ENCODE measurements at places on chromosomes 13 and 19.
A peak's percentile ranks its signal among the peaks of the same experiment; 100 is the strongest.

GRCh38 chr13:109867766-109868165 is 81.4 kb upstream of the IRS2 start:
- no peak for DNase-seq

GRCh38 chr13:98217597-98217996 is 40.5 kb upstream of the RNF113B start:
- DNase-seq: no peak

DNA sequence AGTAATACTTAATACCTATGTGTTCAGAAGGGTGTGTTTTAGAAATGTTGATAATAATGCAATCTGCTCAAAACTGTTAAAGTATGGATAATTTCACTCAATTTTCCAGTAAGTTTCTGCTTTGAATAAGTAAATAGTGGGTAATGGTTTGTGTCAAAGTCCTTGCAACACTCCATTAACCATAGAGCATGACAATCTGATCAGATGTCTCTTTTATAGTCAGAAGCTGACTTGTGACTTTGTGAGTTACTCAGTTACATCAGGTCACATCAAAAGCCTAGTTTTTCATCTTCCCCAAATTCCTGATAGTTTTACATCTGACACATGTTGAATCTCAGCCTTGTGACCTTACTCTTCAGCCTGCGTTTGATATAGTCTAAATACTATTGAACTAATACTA is 338.0 kb downstream of the EFNB2 start:
- no peak for DNase-seq

DNA sequence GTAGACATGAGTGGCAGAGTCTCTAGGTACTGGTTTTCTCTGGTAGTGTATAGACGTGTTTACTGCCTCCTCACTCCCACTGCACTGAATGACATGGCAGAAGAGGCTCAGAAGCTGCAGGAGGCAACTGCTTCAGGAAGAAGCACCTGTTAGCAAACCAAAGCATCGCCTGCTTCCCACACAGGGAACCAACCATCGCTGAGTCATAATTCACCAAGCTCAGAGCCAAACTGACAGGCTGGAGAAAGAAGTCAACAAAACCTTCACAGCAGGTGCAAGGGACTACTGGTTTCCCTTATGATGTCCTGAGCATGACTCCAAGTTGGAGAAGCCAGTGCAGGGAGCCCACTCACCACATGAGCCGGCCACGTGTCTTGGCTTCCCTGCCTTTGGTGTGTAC is 69.8 kb downstream of the KCTD12 start:
- no peak for DNase-seq

GRCh38 chr13:35387682-35388250 is 88.7 kb downstream of the MAB21L1 start:
- peak; percentile 54 for DNase-seq

GRCh38 chr13:90690458-90691080 is 656.9 kb upstream of the MIR17HG start:
- DNase-seq: no peak

GRCh38 chr19:47768604-47769003 is 9.9 kb upstream of the SELENOW start:
- DNase-seq: no peak

GRCh38 chr19:6100284-6100915 is 9.9 kb downstream of the RFX2 start:
- no peak for DNase-seq

DNA sequence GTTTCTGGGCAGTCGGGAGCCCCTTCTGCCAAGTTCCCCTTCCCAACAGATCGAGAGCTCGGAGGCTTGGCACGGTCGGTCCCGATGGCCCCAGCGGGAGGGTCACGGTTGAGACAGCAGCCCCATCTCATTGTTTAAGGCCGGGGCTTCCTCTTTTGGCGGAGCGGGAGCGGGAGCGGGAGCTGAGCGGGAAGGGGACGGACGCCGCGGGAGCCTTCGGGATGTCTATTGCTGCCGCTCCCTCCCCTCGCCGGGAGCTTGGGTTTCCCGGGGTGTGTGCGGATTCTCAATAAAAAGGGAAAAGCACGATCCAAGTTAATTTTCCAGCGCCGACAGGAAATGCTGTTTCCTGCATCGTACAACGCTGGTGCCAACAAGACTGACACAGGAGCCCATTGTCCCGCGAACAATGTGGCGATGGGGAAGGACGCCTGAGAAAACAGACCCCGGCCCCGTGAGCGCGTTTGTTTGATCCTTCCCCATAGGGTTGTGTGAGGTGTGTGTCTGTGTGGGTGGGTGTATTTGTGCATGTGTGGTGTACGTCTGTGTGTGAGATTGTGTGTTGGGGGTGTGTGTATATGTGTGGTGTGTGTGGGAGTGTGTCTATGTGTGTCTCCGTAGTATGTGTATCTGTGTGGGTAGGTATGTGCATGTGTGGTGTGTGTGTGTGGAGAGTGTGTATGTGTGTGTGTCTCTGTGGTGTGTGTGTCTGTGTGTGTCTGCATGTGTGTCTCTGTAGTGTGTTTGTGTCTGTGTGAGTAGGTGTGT is 36.3 kb upstream of the FLT1 start:
- peak; percentile 43 for DNase-seq

DNA sequence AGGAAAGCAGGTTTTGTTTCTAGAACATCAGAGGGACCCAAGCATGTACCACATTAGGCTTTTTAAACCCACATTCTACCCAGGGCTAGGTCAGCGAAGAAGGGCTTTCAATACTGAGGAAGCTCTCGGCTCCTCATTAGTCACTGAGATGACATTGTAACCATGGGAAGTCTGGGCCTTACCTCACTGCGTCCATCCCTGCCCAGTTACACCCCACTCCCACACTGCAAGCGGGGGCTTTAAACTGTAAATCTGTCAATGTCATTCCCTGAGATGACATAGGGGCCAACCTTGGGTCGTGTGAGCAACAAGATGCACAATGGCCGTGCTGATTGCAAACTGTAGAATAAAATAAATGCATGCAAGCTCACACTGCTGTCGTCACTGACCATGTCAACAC is 21.7 kb upstream of the TFDP1 start:
- no peak for DNase-seq

Data from muscle of arm (tissue), 14 donors.